ENCODE measurements at places on chromosomes 6 and 20.
A peak's percentile ranks its signal among the peaks of the same experiment; 100 is the strongest.

GRCh38 chr20:25206063-25206403 lies 10.5 kb downstream of the ENTPD6 start:
- no peak for DNase-seq

- no peak for DNase-seq
Observed at GRCh38 chr20:13461849-13462458, 176.8 kb downstream of the TASP1 start.

DNA sequence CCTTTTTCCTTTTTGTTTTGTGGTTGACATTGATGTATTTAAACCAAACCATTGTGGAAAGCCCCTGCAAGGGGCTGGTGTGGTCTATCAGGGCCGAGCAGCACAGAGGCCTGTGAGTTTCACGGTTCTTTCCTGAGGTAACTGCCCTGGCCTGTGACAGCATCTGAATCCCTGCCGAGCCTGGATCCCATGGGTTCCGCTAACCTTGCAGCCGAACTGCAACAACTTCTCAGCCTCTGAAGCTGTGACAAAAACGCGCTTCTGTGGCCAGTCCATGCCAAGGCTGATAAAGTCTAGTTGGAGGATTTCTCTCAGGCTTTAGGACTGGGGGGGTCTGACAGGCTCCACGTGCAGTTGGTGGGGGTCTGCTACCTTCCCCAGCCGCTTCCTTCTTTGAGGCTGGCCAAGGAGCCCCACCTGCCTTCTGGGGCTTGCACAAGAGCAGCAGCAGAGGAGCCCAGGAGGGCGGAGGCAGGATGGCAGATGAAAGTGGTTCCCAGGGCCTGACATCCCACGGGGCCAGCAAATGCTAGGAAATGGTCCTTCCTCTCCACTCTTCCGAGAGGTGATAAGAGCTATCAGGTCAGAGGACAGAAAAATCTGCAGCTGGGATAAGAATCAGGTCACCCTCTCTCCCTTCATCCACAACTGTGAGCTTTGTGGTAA lies 150.9 kb downstream of the PREX1 start:
- DNase-seq, result no peak

DNA sequence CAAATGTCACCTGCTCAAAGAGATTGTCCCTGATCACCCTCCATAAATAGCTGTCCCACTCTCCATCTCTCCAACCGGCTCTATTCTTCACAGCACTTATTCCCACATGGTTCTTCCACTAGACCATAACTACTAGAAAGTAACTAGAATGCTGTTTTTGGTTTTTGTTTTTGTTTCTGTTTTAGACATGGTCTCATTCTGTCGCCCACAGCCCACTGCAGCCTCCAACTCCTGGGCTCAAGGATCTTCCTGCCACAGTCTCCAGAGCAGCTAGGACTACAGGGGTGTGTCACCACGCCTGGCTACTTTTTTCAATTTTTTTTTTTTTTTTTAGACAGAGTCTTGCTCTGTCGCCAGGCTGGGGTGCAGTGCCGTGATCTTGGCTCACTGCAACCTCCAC lies 12.2 kb downstream of the MMP24 start:
- no peak for DNase-seq

GRCh38 chr6:161305860-161306259 lies 32.0 kb upstream of the AGPAT4 start:
- DNase-seq, result no peak

DNA sequence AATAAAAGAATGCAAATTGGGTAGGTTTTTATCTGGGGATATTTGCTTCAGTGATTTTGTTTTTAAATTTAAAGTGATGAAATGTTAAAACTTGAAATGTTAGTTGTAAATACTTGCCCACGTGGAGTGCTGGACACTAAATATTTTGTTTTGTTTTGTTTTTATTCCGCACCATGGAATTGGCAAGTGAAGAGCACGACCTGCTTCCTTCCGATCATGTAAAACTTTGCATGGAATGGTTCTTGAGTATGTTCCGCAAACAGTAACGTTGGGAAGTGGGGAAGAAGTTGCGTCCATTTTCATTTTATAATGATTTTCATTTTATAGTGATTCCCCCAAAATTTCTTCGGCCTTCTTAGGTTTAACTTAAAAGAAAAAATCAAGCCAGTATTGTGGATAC lies 765 bp downstream of the IRAK1BP1 start:
- peak; percentile 12 for DNase-seq

DNA sequence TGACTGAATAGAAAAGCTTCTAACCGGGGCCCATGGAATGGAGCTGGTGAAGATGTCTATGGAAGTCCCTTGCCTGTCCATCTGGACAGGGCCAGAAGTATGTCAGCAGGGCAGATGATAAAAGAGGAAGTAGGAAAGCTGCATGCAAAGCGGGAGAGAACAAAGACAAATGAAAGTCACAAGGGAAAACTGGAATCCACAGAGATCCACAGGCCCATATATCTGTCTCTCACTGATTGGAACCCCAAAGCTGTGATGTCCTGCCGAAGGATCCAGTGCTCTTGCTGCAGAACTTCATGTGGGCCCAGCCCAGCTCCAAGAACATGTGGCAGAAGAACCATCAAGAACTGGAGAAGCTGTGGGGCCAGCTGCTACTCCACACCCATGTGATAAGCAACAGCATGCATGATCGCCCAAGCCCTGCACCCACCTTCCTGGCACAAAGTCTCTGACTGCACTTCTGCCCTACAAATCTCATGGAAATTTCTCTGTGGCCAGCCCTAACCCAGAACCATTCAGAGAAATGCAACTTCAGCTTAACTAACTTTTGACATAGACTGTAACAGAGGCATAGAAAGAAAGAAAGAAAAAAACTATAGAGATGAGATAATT lies 716.0 kb downstream of the KIF16B start:
- DNase-seq, result no peak

- peak; percentile 99 for DNase-seq
Observed at GRCh38 chr6:111985202-111985731, 68.6 kb upstream of the CCN6 start.

- DNase-seq, result no peak
Observed at GRCh38 chr6:98941319-98941718, 6.4 kb downstream of the FBXL4 start.

DNA sequence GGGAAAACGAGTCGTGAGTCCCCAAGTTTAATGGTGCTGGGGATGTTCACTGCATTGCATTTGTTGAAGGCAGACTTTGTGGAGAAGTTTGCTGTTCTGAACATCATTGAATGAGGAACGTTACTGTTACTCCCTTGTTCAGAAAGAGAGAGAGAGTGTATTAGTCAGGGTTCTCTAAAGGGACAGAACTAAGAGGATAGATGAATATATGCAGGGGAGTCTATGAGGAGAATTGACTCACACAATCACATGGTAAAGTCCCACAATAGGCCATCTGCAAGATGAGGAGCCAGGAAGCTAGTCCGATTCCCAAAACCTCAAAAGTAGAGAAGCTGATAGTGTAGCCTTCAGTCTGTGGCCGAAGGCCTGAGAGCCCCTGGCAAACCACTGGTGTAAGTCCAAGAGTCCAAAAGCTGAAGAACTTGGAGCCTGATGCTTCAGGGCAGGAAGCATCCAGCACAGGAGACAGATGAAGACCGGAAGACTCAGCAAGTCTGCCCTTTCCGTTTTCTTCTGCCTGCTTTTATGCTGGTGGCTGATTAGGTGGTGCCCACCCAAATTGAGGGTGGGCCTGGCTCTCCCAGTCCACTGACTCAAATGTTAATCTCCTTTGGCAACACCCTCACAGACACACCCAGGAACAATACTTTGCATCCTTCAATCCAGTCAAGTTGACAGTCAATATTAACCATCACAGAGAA lies 223.5 kb upstream of the PCSK2 start:
- DNase-seq, result no peak

- no peak for DNase-seq
Observed at GRCh38 chr6:85600713-85601313, 7.2 kb upstream of the SNX14 start.

- DNase-seq, result no peak
Observed at GRCh38 chr6:69913361-69913760, 47.0 kb downstream of the COL19A1 start.

DNA sequence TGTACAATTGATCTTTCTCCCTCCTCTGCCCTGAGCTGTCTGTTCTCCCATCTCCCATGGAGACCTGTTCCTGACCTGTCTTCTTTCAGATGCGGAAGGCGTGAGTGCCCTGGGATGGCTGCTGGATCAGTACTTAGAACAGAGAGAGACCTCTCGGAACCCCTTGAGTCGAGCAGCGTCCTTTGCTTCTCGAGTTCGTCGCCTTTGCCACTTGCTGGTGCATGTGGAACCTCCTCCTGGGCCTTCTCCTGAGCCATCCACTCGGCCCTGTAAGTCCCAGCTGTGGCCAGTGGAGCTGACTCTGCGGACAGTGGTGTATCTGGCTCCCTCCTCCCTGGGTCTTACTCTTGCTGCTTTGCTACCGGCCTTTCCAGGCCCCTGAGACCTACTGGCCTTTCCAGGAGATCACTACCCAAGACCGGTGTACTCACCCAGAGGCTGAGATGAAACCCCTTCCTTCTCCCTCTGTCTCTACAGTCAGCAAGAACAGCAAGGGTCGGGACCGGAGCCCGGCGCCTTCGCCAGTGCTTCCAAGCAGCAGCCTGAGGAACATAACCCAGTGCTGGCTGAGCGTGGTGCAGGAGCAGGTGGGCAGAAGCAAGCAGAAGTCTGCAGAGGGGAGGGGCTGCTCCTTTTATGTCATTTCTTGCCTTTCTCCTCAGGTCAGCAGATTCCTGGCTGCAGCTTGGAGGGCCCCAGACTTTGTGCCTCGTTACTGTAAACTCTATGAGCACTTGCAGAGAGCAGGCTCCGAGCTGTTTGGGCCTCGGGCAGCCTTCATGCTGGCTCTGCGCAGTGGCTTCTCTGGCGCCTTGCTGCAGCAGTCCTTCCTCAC lies 22.5 kb downstream of the CUL9 start:
- DNase-seq, result no peak

GRCh38 chr6:14757418-14757817 lies 488.5 kb upstream of the JARID2 start:
- no peak for DNase-seq

- DNase-seq, result no peak
Observed at GRCh38 chr6:31634131-31634530, 13.6 kb downstream of the PRRC2A start.

DNA sequence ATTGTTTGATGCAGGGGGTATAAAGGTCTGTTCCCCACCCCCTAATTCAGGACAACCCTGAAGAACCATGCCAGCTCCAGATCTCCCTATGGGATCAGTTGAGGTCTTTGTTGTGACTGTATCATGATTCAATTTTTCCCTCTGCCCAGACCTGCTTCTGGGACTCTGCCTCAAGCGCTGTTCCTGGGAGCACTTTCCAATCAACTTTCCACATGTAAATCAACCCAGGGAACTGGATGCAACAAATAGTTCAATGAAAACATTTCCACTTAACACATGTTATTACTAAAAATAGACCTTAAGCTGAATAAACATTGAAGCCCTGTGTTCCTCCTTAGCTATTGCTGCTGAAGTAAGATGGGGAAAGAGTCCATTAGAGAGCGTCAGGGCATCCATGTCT lies 139.5 kb downstream of the C6orf58 start:
- peak; percentile 64 for DNase-seq

DNA sequence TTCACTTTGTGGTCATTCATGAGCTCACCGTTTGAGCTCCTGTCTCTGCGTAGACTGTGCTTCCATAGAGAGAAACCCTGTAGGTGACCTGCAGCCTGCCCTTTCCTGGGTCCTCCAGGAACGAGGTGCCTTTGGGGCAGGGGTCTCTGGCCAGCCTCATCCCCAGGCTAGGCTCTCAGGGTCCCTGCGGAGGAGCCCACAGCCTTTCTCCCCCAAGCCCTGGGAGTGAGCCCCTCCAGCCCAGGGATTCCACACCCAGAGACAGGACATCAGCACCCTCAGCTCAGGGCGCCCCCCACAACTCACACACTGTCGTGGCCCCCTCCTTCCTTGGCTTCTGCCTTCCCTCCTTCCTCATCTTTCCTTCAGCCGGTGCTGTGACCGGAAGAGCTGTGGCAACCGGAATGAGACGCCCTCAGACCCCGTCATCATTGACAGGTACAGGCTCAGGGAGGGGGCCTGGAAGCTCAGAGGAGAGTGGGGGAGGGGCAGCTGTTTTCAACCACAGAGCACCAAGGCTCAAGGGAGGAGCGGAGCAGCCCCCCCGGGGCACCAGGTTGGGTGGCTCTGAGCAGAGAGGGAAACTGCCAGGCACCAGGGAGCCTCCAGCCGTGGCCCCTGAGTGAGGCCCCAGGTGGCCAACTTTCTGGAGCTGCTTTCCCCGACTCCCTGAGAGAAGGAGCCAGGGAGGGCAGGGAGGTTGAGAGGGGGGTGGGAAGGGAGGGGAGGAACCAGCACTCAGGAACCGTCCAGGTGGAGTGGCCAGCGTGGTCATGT lies 16.8 kb downstream of the EBF4 start:
- DNase-seq, result no peak

- DNase-seq, result peak; percentile 81
Observed at GRCh38 chr6:161105408-161105807, 113.8 kb downstream of the MAP3K4 start.

DNA sequence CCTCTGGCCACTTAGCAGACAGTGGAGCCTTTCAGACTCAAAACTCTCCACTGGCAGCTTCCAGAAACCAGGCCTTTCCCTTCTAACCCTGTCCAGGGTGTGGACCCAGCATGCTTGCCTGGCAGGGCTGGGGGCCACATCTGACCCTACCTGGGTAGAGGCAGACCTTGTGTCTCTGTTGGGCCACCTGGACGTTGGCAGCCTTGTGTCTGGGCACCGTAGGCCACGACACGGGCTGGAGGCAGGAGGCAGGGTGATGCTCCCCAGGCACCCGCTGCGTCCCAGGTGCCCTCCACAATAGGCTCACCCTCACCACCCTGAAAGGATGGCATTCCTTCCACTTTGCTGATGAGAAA lies 67.6 kb downstream of the NOL4L start:
- no peak for DNase-seq

DNA sequence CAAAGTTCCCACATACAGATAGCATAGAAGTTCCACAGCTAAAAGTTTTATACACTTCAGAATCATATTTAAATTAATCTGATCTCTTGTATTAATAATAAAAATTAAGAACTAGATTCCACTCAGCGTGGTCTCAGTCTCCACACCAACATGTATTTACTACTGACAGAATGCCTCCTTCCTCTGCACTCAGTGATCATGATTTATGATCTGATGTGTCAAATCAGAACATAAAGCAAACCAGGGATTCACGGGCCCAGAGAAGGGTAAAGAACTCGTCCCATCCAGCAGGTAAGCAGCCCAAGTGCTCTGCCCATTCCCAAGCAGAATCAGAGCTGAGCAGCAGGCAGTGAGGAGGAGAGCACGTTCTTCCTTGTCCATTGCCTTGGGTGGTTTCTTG lies 14.2 kb upstream of the ATRN start:
- DNase-seq, result no peak

- peak; percentile 83 for DNase-seq
Observed at GRCh38 chr6:132764370-132764769, 6.7 kb upstream of the VNN2 start.

GRCh38 chr20:50259705-50260478 lies 69.3 kb downstream of the CEBPB start:
- no peak for DNase-seq

- no peak for DNase-seq
Observed at GRCh38 chr20:25459111-25459830, 51.8 kb downstream of the GINS1 start.

DNA sequence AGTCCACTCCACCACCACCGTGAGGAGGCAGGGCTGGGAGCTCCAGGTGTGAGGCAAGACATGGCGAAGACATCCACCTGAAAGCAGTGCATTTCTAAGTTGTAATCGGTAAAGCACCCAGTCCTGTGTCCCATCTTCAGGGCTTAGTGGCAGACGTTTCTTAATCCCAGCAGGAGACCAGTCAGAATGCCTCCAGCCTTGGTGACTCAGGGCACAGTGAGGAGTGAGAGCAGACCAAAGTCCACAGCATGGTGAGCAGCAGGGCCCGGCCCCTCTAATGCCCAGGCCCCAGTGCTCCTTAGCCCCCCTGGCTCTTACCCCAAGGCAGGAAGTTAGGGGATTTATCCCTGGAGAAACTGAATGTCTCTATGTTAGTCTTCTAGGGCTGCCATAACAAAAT lies 183.9 kb downstream of the SYNDIG1 start:
- DNase-seq, result no peak
